ENCODE measurements at places on chromosomes 3 and 15.

GRCh38 chr15:75314552-75315290 lies 21.1 kb upstream of the COMMD4 start:
- no peak for DNase-seq

GRCh38 chr3:196400331-196400730 lies 31.9 kb downstream of the UBXN7 start:
- no peak for DNase-seq

GRCh38 chr3:147210676-147211075 lies 195.7 kb downstream of the ZIC4 start:
- no peak for DNase-seq

- no peak for DNase-seq
Measured at GRCh38 chr3:35602395-35602936, 36.9 kb upstream of the ARPP21 start.

DNA sequence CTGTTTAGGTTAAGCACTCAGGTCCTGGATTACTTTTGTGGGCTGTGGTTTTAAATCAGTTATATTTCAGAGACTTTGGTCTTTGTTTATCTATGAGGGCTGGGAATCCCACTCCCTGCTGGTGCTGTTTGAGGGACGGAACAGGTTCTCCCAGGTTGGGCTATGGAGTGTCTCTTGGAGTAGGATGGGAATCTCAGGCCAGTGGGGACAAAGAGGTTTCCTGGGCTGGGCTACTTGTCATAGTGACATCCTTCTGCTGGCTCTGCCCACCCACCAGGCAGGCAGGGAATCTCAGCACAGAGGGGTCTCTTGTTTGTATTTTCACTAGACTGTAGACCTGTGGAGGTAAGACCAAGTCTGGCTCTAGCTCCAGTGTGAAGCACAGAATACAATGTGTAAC lies 47.2 kb upstream of the UBE3A start:
- no peak for DNase-seq

DNA sequence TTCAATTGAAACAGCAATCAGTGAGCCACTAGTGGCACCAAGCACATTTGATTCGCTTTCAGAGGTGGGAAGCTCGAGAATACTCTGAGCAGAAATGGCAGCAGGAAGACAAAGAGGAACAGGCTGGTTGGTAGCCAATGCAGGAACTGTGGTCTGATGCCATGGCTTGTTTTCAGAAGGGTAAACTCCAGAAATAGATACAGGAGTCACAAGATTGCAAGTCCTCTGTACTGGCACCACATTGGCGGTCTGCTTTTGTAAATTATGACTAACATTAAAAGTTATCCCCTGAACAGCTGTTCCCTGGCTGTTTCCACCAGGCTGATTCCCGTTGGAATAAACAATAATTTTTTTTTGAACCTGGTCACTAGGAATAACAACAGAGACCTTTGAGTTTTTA lies 35.5 kb downstream of the USF3 start:
- peak; percentile 59 for DNase-seq

DNA sequence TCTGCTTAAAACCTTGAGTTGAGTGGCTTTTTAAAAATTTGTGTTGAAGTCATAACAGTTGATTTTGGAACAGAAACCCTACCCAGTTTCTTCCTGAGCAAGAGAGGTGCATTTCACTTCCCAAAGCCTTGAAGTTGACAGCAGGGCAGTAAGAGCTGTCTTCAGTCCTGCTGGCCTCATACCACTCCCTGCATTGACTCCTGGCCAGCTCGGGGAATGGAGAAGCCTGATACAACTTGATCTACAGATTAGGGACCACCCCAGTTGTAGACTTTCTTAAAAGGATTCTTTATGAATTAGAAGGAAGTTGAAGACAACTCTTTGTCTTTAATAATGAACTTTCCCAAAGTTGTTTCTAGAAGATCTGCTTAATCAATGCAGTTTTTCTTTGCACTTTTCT lies 90.6 kb upstream of the FLNB start:
- DNase-seq, result peak; percentile 11

GRCh38 chr3:155658671-155659261 lies 86.1 kb downstream of the PLCH1 start:
- no peak for DNase-seq

DNA sequence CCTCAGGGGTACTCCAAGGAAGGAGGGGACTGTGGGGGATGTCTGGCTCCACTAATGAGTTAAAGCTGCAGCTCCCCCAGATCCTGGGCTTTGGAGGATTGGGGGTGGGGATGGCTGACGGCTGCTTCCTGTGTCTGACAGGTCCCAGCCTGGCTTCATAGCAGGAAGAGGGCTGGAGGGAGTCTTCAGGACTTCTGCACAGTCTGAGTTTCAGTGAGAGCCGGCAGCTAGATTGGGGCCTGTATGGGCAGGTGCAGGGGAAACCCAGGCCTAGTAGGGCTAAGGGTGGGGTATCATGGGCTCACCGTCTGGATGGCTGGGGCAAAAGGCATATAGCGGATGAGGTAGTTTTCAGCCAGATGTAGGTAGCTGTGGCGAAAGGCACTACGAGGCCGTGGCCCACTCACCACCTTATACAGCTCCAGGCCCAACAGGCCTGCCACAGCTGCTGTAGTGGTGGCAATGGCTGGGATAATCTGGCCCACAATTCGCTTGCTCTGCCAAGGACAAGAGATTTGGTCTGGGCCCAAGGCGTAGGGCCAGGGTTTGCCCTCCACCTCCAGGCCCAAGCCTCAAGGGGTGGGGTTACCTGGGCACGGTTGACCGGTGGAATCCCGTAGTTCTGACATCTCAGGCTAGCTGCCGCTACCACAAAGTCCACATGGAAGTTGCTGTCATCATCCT lies 4.5 kb downstream of the INKA1 start:
- DNase-seq, result no peak

- no peak for DNase-seq
Measured at GRCh38 chr15:67166280-67167009, 88.0 kb downstream of the AAGAB start.

DNA sequence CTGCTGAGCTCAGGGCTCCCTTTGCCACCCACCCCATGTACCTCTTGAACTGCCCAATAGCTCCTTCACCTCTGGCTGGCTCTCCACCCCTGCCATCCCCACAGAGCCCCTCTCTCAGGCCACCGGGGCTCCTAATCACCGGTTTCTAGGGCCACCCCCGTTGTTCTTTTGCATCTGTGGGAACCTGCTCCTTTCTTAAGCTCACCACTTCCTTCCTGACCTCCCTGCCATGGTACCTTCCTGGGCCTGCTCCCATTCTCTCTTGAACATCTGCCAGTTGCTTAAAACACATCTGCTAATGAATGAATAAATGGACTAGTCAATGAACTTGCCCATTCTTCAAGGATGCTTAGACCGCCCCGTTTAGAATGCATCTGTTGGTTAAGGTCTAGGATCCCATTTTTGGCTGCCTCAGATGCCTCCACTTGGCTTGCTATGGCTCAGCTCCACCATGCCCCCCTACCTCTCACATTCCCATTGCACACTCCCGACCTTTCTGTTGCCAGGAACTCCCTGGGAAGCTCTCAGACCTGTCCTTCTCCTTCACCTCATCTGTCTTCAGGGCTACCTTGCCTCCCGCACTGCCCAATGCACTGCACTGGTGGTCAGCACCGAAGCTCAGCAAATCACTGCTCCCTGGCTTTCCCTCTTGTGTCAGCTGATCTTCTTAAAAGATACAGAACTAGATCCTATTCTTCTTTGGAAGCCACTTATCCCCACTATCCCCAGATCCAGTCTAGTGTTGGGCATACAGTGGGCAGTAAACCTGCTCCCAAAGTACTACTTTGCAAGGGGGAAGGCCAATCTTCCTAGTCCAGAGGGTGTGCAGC lies 9.1 kb downstream of the AMOTL2 start:
- no peak for DNase-seq

DNA sequence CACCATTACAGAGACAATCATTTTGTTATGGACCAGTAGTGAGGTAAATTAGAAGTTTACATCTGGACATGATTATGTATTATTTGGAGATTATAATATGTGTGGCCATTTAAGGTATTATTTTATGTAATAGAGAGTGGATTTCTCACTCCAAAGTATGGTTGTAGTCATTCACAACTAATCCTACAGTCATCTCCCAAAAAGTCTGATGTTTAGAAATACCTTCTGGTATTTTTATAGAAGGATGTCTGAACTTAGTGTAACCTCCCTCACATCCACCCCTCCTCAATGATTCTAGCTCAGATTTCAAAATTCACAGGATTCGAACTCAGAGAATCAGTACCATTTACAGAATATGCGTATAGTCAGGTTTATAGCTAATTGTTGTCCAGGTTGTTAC lies 346.6 kb upstream of the MEIS2 start:
- DNase-seq, result no peak

GRCh38 chr3:15875016-15875689 lies 77.4 kb upstream of the ANKRD28 start:
- DNase-seq, result peak; percentile 84

DNA sequence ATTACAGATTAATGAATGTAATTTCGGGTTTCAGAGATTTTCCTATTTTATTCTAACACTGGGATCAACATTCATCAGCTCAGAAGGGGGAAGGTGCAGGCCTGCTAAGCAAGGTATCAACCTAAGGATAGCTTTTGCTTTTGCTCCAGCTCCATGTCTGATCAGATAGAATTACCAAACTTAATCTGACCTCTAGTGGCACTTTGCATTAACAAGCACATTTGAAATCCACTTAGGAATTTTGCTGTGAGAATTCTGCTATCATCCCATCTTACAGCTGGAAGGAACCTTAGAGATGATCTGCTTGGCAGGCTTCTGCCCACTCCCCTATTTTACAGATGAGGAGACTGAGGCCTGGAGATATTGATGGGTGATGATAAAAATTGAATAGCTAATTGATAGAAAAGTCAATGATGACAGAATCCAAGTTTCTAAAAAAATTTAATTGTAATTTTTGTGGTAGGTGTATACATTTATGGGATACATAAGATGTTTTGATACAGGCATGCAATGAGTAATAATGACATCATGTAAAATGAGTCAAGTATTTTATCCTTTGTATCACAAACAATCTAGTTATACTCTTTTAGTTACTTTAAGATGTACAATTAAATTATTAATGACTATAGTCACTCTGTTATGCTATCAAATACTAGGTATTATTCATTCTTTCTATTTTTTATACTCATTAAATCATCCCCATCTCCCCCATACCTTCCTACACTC lies 209.2 kb upstream of the ZPLD1 start:
- DNase-seq, result peak; percentile 72

GRCh38 chr3:45795509-45795881 lies 841 bp downstream of the SLC6A20 start:
- DNase-seq, result peak; percentile 33

DNA sequence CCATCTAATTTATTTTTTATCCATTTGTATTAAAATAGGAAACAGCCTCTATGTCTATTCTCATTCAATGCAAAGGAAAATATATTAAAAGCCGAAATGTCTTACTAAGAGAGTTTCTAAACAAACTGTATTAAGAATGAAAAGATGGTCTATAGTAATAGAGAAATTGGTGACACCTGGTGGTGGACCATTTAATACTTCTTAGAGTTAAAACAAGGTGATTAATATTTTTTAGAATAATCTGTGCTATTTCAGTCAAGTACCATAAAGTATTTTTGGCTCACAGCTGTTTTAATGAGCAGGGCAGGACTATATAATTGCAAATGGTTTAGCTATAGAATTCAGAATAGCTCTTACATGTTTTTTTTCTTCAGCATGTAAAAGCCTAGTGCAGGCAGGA lies 55.7 kb downstream of the SYNPR start:
- DNase-seq, result peak; percentile 41

DNA sequence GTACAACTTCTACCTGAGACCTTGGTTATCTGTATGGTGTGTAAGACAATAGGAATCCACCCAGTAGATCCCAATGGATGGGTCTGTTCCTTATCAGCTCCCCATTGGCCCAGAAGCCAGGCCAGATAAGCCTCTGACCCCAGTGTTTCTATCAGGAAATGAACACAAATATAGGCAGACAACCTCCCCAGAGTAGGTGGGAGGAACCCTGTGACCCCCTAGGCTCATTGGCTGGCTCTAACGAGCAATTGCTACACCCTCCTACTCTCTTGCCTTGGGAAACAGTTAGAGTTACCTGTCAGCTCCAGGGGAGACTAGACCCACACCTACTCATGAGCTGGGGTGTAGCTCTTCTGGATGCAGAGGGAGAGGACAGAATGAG lies 299.9 kb downstream of the UACA start:
- DNase-seq, result no peak

DNA sequence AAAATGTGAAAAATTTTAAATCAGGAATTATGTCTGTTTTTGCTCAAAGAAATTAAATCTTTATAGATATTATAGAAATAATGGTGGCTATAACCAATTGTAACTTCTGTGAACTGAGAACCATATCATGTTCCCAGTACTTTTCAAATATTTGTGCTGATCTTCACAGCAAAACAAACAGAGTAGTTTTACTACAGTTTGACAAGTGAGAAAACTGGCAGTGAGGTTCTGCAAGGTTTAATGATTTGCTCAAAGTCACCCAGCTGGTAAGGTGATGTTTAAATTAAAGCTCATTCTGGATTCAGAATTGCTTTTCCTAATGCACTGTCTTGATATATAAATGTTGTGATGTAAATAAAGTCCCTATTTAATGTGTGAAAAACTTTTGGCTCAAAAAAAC lies 22.0 kb upstream of the SPTSSB start:
- DNase-seq, result no peak

GRCh38 chr3:156626104-156626503 lies 48.3 kb upstream of the TIPARP start:
- DNase-seq, result peak; percentile 49

DNA sequence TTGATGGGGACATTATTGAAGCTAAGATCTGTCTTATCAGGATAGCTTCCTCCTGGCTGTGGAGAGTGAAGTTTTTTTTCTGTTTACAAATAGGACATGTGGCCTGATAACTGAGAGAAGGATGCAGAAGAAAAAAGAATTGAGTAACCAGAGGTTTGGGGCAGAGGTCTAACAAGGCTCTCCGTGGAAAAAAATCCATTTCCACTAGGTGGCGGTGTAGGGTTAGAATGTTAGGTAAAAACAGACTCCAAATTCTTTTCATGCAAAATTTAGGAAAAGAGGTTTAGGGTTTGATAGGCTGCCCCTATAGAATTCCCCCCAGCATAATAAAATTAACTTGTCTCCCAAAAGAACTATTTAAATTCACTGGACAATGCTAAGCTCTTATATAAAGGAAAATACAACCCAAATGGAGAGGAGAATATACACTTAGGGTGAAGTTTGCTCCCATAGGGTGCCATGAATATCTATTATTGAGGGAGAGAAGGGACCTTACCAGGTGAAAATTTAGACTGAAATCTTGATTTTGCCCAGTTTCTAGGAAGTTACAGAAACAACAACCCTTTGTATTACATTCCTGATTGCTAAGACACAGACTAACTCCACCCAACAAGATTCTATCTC lies 1560.4 kb downstream of the OTOL1 start:
- DNase-seq, result peak; percentile 59

- no peak for DNase-seq
Measured at GRCh38 chr3:37990527-37990926, at the start of gene VILL. TSS of gene VILL (plus strand) at chr3:37990786. CDS start at chr3:37993673, 2,887 bp downstream.

DNA sequence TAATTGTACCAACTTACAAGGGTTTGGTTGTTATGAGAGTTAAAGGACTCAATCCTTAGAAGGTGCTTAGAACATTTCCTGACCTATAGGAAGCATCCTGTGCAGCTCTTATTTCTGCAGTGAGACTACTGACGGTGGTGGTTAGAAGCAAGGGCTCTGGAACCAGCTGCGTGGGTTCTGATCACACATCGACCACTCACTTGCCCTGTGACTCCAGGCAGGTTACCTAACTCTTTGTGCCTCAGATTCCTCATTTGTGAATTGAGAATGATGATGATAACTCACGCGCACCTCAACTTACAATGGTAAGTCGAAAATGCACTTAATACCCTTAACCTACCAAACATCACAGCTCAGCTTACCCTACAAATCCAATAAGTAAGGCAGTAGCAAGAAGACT lies 80.7 kb upstream of the SPATA12 start:
- DNase-seq, result no peak

Measured in fibroblast of lung (primary cell).